ENCODE measurements at places on chromosomes 4 and X. TPM values are rescaled to one million over a fixed set of nuclear protein-coding genes. Genes with fewer than 3 reads are reported as not detected.
A peak's percentile ranks its signal among the peaks of the same experiment; 100 is the strongest.

The RHOXF2B gene
- total RNA-seq, result not detected

DNA sequence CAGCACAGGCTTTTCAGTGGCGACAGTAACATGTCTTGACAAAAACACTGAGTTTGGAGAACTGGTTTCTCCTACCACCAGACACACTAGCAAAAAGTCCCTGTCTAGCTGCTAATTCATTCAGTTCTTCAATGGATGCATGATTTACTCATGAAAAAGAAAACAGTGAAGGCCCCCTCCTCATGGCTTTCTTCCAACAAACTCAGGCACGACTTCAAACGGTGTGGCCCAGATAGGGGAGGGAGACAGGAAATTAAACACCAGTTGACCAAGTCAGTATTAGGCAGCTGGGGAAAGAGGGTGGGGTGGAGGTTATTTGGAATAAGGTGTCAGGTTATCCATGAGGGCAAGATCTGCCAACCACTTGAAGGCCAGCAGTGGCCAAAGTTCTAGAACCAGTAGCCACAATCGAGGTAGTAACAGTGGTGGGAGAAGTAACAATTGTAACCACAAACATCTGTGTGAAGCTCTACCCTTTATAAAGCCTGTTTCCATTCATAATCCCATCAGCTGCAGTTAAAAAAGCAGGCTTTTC is 60.2 kb downstream of the SEPSECS start:
- no peak for DNase-seq

The APLN gene
- total RNA-seq, result 2.4 TPM

DNA sequence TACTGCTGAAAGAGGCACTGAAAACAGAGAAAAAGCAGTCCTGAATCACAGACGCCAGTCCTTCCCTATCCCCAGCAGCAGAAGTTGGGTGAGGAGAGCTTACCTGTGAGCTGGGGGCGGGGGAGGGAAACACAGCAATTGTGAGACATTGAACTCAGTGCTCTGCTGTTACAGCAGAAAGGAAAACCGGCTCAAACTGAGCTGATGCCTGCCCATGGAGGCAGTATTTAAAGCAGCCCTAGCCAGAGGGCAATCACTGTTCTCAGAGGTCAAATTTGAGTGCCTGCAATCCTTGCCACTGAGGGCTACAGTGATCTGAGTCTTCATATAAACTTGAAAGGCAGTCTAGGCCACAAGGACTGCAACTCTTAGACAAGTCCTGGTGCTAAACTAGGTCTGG is 220.7 kb downstream of the GRXCR1 start:
- no peak for DNase-seq

The C4orf36 gene
- not detected for total RNA-seq

- DNase-seq, result no peak
Measured at GRCh38 chr4:48960988-48961635, 25.0 kb upstream of the CWH43 start.

The DAPP1 gene
- 37.9 TPM for total RNA-seq

GRCh38 chrX:21373637-21374162 is 518 bp upstream of the CNKSR2 start:
- peak; percentile 36 for DNase-seq

Data from activated naive CD8-positive, alpha-beta T cell treated with anti-CD3 and anti-CD28 coated beads for 36 hours (primary cell).